ENCODE measurements at places on chromosomes 13 and 19.

DNA sequence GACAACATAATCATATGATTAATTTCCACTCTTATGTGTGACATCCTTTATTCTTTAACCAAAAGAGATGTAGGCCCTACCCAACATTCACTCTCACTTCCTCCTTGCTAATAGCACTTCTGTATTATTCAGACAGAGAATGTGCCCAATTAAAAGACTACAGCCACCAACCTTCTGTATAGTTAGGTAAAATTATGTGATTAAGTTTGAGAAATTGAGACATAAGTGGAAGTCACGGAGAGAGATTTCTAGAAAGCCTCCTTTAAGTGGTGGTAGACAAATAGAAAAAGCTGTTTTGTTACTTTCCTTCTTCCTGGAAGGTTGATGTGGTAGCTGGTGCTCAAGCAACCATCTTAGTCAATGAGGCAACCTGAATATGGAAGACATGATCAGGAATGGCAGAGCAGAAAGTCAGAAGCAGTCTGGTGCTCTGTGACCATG, 14.8 kb downstream of the EPSTI1 start:
- no peak for DNase-seq

DNA sequence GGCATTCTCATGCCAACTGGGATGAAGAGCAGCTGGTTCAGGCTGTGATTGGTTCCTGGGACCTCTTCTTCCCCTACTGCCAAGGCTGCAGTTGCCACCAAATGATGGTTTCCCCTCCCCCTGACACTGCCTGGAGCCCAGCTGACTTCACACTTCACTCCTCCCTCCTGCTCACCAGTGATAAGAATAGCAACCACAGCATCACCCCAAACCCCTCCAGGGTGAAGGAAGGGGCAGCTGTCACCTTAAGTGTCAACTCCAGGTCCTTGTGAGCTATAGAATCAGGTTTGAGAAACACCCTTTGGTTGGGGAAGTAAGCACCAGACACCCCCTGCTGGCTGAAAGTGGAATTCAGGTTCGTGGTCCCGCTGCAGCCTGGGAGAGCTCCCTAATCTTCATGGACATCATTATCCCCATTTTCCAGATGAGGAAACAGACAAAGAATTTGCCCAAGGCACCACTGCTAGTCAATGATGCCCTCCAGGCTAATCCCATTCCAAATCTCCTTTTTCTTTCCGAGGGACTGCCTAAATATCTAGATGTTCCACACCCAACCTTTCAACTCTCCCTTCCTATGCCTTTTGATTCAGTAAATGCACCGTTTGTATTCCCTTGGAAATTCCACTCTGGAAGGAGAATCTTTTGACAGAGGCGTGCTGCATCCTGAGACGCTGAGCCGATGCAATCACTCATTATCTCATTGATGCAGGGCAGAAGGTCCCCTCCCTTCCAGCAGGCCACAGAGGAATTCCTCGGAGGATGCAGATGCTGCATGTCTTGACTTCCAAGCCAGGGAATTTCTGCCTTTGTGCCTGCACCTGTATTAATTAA, 50.6 kb upstream of the UQCRFS1 start:
- DNase-seq: peak; percentile 78

GRCh38 chr19:23313196-23313595, 63.0 kb upstream of the ZNF724 start:
- DNase-seq: no peak

GRCh38 chr19:43983544-43983911, 460 bp upstream of the ZNF155 start:
- DNase-seq: no peak

DNA sequence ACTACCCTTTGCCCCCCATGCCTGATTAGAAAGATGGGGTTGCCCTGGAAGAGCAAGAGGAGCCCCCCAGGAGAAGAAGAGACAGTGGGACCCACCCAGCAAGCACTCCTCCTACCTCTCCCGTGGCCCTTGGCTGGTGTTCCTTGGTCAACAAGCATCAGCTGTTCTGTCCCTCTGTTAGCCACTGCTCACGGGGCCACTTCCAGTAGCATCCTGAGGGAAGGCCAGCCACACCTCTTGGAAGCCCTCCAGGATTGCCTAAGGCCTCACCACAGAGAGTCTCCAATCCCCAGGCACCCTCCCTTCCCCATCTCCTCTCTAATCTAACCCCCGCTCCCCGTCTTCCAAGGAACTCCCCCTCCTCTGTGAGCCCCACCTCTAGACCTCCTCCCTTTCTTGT, 15.1 kb upstream of the DPP9 start:
- no peak for DNase-seq

- no peak for DNase-seq
Measured at GRCh38 chr19:1422943-1423342, 15.3 kb upstream of the RPS15 start.

GRCh38 chr19:35223084-35223790, 5.3 kb downstream of the FAM187B start:
- no peak for DNase-seq

- no peak for DNase-seq
Measured at GRCh38 chr19:2751438-2751830, 11.6 kb upstream of the SLC39A3 start.

Measured in muscle of leg (tissue), 16 donors.